LNCaP clone FGC (cell line): ENCODE measurements at places on chromosomes 7 and 10.
A peak's percentile ranks its signal among the peaks of the same experiment; 100 is the strongest.

GRCh38 chr10:99444383-99445045 is 14.1 kb upstream of the GOT1 start:
- DNase-seq, result no peak

GRCh38 chr7:72445075-72445474 is 32.9 kb upstream of the CALN1 start:
- DNase-seq, result no peak

DNA sequence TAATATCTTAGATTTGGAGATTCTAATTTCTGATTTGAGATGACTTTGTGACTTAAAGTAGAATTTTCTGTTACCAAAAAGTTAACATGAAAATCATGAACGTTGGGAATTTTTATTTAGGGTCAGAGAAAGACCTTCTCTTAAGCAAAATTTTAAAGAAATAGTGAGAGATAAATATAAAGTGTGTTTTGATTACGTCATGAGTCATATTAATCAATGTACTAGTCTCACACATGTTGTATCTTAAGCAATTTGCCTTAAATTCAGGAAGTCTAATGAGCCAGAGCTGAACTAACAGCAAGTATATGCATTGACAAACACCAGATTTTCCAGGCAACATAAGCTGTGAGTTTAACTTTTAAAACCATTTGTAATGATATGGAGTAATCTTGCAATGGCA is 765.5 kb upstream of the SORCS1 start:
- DNase-seq, result no peak

GRCh38 chr7:5139998-5140397 is 50.0 kb upstream of the WIPI2 start:
- no peak for DNase-seq

DNA sequence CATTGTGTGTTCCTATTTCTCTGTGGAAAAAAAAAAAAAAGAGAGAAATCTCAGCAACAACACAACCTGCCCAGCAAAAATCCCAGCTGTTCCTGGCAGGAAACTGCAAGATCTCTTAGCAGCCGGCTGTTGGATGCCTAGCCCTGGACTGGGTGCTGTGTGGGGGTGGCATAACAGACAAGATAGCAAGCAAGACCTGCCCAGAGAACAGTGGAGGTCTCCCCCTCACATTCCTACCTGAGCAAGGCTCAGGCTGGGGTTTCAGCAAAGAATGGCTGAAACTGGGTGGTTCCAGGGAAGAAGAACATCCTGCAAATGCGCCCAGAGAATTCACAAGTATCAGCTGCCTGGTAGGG is 248.8 kb upstream of the ZMIZ1 start:
- no peak for DNase-seq

GRCh38 chr10:3783316-3783681 is 1.7 kb downstream of the KLF6 start:
- DNase-seq, result no peak

DNA sequence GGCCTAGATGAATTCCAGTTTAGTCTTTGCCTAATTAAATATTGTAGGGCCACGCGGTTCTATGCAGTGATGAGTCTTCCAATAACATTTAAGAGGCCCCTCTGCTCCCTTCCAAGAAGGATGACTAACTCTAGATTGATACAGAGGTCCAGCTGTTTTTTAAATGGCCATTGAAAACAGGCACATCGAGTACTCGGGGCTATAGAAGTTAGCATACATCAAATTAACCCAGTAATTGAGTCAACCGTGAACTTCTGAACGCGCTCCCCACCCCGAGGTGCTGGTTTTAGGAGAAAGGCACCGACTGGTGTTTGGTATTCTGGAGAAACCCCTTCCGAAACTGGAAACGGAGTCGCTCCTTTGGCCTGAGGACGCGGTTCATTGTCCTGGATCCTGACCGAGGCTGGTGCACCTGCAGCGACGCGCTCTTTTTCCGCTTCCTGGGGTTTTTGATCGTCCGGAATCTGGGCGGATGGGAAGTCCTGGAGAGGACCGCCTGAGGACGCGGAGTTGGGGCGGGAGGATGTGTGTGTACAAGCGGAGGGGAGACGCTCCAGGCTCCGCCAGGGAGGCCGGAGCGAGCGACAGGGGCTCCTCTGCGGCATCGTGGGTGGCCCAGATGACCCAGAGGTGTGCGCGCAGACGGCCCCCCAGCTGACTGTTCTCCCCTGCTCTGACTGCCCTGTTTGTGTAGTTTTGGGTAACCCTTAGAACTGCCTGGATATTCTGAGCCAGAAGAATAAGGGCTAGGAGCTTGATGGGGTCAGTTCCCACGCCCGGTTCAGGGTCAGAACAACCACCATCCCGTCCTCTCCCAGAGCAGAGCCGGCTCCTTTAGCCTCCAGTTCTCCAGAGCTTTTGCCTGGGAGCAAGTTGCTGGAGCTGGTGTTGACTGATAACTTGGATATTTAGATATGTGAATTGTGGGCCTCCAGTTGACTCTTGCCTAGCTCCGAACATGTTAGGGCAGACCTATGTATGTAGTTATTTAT is 711 bp downstream of the FAM221A start:
- peak; percentile 47 for DNase-seq

DNA sequence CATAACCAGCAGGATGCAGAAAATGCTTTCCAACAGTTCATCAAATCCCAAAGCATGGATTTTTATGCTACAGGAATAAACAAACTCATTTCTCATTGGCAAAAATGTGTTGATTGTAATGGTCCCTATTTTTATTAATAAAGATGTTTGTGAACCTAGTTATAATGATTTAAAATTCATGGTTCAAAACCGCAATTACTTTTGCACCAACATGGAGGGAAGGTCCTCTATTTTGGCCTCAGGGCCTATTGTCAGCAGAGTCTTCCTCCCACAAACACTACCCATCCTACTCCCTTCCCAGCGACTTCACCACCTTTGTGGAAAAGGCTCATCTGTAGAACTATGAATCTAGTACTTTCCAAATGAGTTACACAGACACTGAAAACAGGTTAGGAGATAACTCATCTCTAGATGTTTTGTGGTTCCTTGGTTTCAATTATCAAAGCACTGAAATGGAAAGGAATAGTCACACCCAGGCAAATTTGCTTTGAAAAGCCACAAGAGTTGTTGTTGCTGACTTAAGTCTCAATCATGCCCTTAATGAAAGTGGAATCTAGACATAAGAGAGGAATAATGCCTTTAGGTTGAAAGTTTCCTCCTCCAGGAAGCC is 59.4 kb upstream of the FRMD4A start:
- DNase-seq, result no peak

DNA sequence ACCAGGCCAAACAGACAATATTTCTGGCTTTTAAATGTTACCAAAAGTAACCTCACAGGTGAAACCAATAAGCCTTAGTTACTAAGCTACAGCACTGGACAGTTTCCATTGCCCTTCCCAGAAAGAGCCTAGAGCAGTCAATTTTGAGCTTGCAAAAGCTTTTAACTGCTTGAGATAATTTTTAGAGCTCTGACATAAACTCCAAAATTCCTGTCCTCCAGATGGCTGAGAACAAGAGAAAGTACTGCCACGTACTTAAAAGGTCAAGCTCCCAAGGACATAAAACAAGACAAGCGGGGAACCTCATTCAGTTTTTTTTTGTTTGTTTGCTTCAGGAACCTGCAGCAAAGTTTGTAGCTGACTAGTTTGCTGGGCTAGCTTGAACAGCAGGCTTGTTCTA is 54.1 kb downstream of the BBS9 start:
- DNase-seq, result no peak

GRCh38 chr10:1189166-1190051 is 133.2 kb downstream of the WDR37 start:
- DNase-seq, result no peak

GRCh38 chr10:96765406-96766240 is 45.3 kb upstream of the PIK3AP1 start:
- DNase-seq, result peak; percentile 30

DNA sequence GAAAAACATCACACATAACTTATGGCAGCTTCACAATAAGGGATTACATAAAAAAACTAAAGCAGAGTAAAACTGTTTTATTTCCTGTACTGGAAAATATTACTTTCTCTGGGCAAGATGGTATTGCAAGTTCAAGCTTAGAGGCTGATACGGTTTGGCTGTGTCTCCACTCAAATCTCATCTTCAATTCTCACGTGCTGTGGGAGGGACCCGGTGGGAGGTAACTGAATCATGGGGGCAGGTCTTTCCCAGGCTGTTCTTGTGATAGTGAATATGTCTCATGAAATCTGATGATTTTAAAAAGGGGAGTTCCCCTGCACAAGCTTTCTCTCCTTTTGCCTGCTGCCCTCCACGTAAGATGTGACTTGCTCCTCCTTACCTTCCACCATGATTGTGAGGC is 5.1 kb upstream of the LRRC27 start:
- DNase-seq, result no peak

DNA sequence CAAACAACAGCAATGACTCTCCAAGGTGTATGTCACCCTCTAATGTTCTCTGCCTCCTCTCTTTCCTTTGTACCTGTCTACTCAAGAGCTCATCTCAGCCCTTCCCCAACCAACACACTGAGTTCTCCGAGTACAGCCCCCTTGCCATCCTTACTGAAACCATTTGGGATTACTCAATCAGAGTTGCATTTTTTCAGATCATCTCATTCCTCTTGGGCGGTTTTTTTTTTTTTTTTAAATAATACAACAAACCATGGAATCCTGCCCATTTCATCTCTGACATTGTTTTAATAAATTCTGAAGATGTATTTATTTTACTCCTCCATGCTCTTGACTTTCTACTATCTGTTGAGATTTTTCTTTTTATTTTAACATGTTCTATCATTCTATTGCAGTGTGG is 4.2 kb upstream of the CREB3L2 start:
- no peak for DNase-seq

- DNase-seq, result no peak
Measured at GRCh38 chr10:107914450-107915214, 750.1 kb upstream of the SORCS1 start.
